B cell (primary cell): ENCODE measurements at places on chromosomes 6 and 20. TPM values are rescaled to one million over a fixed set of nuclear protein-coding genes. Genes with fewer than 3 reads are reported as not detected.
A peak's percentile ranks its signal among the peaks of the same experiment; 100 is the strongest.

DNA sequence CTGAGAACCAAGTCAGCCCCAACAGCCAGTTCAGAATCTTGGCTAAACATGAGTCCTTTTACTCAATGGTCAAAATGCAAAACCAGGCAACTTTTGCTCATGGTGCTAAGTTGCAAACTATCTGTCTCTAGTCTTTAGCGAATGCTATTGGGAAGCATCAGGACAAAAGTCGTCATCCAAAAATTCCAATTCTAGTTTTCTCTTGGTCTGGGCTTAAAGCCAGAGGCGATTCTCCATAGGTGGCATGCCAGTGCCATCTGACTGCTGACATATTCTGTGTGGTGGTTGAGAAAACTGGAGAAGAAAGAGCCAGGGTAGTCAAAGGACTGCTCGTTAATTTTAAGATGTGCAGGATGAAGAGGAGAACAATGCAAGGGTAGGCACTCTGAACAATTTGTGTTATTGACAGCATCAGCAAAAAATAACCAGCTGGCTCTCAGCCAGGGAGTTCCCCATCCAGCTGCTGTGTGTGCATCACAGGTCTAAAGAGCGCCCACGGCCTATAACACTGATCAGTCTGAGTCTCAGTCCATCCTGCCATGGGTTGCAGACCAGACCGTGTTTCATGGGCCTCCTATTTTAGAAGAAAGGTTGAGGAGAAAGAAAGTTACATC is 313.6 kb downstream of the ALDH8A1 start:
- no peak overlapping the region for H3K27ac ChIP-seq
- peaks cover 14% of the 10 kb centered on the region for H3K4me1 ChIP-seq
- H3K27me3 ChIP-seq, result no peaks in the 10 kb centered on the region
- no peak overlapping the region for H3K4me3 ChIP-seq
- peak; percentile 51 for DNase-seq

DNA sequence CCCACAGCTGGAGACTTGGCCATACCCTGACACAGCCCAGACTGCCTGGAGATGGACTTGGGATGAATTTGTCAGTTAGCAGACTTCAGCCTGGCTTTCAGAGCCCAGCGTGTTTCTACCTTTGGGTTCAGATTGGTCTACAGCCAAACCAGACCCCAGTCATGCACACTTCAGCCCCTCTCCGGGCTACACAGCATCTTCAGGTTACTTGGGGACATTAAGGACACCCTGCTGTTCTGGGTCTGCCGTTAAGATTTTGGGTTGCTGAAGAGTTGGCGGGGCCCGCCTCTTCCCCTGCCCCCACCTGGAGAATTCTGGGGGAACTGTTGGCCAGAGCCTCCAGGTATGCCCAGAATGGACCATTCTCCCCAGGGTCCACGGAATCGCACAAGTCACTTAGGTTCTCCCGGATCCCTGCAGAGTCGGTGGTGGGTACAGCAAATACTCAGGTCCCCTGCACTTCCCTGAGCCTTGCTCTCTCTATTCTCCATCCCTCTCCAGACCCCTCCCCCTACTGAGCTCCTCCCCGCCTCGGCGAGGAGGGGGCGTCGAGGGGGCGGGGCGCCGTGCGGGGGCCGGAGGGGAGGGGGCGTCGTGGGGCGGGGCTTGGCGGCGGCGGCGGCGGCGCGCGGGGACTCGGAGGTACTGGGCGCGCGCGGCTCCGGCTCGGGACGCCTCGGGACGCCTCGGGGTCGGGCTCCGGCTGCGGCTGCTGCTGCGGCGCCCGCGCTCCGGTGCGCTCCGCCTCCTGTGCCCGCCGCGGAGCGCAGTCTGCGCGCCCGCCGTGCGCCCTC is at the start of gene PTK7:
PTK7 (plus strand) TSS at position 645 of the 794 bp plus-strand sequence. CDS start 175 bp downstream, outside the sequence.
- peaks cover 17% of the 10 kb centered on the region for H3K27me3 ChIP-seq
- DNase-seq, result no peak
- H3K36me3 ChIP-seq, result peaks cover 3% of the 10 kb centered on the region
- H3K4me3 ChIP-seq, result peak within 1 kb of the TSS; percentile 52

Gene LY6G5B
- 25.2 and 28.4 TPM in 2 replicates for polyA plus RNA-seq

- DNase-seq, result no peak
- H3K27ac ChIP-seq, result no peak within 1 kb of the TSS
- H3K36me3 ChIP-seq, result no peaks in the 10 kb centered on the region
- H3K4me1 ChIP-seq, result no peaks in the 10 kb centered on the region
- no peak within 1 kb of the TSS for H3K4me3 ChIP-seq
Observed at GRCh38 chr6:29414588-29414987, at the start of gene OR12D1. Gene OR12D1, plus strand, starts transcription at chr6:29414928.

GRCh38 chr6:14286144-14286543 is 168.6 kb downstream of the CD83 start:
- no peaks in the 10 kb centered on the region for H3K36me3 ChIP-seq
- no peak overlapping the region for H3K27ac ChIP-seq
- peaks cover 12% of the 10 kb centered on the region for H3K4me1 ChIP-seq
- no peak for DNase-seq

DNA sequence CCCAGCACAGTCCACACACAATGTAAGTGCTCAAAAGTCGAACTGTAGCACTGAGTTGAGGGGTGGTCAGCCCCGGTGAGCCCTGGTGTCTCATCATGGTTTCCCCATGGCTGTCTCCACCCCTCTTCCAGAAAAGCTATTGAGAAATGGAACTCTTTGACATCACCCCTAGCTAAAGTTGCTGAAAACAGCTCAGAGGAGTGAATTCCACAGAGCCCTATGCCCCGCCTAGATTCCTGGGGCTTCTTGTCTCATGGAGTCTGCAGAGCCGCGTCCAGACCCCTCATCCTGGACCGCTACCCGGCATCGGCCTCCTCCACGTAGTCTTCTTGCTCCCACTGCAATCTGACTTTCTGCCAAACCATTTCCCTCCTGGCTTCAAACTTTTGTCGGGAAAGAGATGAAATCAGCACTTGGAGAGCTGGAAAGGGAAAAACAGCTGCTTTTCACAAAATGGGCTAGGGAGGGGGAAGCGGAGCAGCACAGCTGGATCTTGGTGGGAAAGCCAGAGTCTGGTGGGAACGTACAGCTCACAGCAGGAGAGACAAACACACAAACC is 132.2 kb downstream of the SNX5 start:
- no peak overlapping the region for H3K4me3 ChIP-seq
- no peak for DNase-seq
- no peak overlapping the region for H3K27ac ChIP-seq
- no peaks in the 10 kb centered on the region for H3K27me3 ChIP-seq
- no peaks in the 10 kb centered on the region for H3K36me3 ChIP-seq

GRCh38 chr6:19713411-19713810 is 123.8 kb upstream of the ID4 start:
- no peaks in the 10 kb centered on the region for H3K27me3 ChIP-seq
- no peak overlapping the region for H3K4me3 ChIP-seq
- no peaks in the 10 kb centered on the region for H3K4me1 ChIP-seq
- no peak for DNase-seq

- H3K36me3 ChIP-seq, result peaks cover 1% of the 10 kb centered on the region
- no peak for DNase-seq
- peaks cover 7% of the 10 kb centered on the region for H3K4me1 ChIP-seq
- H3K27me3 ChIP-seq, result no peaks in the 10 kb centered on the region
Observed at GRCh38 chr6:90167514-90168379, 128.9 kb downstream of the BACH2 start.

Gene BAG2
- 1.5 and 2.2 TPM in 2 replicates for polyA plus RNA-seq

- no peaks in the 10 kb centered on the region for H3K4me1 ChIP-seq
- H3K27me3 ChIP-seq, result no peaks in the 10 kb centered on the region
Observed at GRCh38 chr20:41861772-41862422, 243.7 kb upstream of the CHD6 start.

Gene TFAP2D
- polyA plus RNA-seq, result not detected in 2 replicates

GRCh38 chr20:47868744-47869143 is 83.5 kb upstream of the SULF2 start:
- no peak overlapping the region for H3K4me3 ChIP-seq
- no peaks in the 10 kb centered on the region for H3K36me3 ChIP-seq
- no peaks in the 10 kb centered on the region for H3K4me1 ChIP-seq
- H3K27ac ChIP-seq, result no peak overlapping the region

DNA sequence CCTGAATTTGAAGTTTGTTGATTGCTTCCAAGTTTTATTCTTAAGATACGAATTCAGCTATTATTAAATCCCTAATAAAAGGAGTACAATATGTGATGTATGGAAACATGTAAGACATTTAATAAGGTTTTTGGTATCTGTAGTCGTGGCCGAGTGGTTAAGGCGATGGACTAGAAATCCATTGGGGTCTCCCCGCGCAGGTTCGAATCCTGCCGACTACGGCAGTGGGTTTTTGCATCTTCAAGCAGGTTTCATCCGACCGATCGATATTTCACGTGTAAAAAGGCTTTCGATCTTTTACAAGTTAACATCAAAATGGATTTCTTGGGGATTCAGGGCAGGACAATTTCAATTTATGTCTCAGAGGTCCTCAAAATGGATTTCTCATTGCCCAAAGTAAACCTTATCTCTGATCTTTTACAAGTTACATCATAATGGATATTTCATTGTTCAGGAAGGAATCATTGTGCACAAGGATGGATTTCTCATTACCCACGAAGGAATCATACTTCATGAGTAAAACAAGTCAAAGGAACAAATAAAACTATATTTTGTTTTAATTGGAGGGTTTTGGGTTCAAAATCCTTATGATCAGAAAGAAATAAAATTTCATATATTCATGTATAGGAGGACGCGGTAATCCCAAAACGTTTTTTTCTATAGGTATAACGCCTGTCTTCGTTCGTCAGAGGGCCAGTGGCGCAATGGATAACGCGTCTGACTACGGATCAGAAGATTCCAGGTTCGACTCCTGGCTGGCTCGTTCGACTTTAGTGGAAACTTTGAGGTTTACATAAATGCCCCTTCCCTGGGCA is 37.3 kb upstream of the BTN3A2 start:
- no peak overlapping the region for H3K4me3 ChIP-seq
- no peaks in the 10 kb centered on the region for H3K36me3 ChIP-seq
- peak; percentile 59 for DNase-seq
- H3K4me1 ChIP-seq, result peaks cover 27% of the 10 kb centered on the region

GRCh38 chr6:10962673-10963072 is 75.8 kb downstream of the SYCP2L start:
- H3K27me3 ChIP-seq, result no peaks in the 10 kb centered on the region
- no peaks in the 10 kb centered on the region for H3K4me1 ChIP-seq
- no peak for DNase-seq
- no peaks in the 10 kb centered on the region for H3K36me3 ChIP-seq
- H3K27ac ChIP-seq, result no peak overlapping the region
- H3K4me3 ChIP-seq, result no peak overlapping the region

DNA sequence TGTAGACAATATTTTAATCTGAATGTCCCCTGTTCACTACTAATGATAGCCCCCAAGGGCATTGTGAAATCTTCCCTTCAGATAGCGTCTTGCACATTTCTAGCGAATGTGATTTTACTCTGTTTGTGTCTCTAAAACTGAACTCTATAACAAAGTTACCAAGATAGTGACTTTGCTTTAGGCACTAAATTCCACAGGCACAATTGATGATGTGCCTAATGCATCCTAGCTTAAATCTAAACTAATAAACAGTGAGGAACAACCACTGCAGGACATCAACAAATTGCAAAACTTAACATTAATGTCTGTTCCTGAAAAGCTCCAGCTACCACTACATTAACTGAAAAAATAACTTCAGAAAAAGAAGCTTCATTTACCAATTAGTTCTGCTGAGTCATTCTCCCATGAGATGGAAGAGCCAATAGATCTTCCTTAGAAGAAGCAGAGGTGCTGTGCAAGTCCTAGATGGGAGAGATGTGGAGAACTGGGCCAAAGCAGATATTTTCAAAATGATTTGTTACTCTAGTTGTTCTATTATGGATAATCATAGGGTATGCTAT is 1065.0 kb downstream of the EPHA7 start:
- H3K4me3 ChIP-seq, result no peak overlapping the region
- no peak for DNase-seq
- no peaks in the 10 kb centered on the region for H3K36me3 ChIP-seq
- no peaks in the 10 kb centered on the region for H3K4me1 ChIP-seq
- H3K27me3 ChIP-seq, result no peaks in the 10 kb centered on the region
- H3K27ac ChIP-seq, result no peak overlapping the region

- DNase-seq, result no peak
- no peaks in the 10 kb centered on the region for H3K4me1 ChIP-seq
- no peaks in the 10 kb centered on the region for H3K27me3 ChIP-seq
- no peak overlapping the region for H3K27ac ChIP-seq
Observed at GRCh38 chr20:11186301-11187008, 512.7 kb upstream of the JAG1 start.

- peak overlapping the region; percentile 55 for H3K4me3 ChIP-seq
- H3K4me1 ChIP-seq, result peaks cover 24% of the 10 kb centered on the region
- DNase-seq, result peak; percentile 20
Observed at GRCh38 chr6:1316489-1316971, 4.6 kb downstream of the FOXQ1 start.

DNA sequence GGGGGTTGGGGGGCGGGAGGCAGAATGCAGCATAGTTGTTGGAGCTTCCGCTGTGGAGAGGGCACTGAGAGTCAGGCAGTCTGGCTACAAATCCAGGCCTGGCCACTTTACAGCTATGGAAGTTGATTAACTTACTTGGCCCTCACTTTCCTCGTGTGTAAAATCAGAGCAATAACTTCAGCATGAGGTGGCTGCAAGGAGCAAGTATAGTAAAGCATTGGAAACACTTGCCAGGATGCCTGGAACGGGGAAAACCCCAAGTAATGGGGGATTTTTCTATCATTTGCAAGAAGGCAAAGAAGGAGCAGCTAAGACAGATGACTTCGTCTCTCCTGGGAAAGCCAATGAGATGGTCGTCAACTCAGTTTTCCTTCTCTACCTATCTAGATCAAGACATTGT is 35.8 kb downstream of the AGPAT4 start:
- no peak for DNase-seq
- H3K27me3 ChIP-seq, result no peaks in the 10 kb centered on the region
- H3K36me3 ChIP-seq, result no peaks in the 10 kb centered on the region
- H3K4me1 ChIP-seq, result no peaks in the 10 kb centered on the region
- no peak overlapping the region for H3K4me3 ChIP-seq

DNA sequence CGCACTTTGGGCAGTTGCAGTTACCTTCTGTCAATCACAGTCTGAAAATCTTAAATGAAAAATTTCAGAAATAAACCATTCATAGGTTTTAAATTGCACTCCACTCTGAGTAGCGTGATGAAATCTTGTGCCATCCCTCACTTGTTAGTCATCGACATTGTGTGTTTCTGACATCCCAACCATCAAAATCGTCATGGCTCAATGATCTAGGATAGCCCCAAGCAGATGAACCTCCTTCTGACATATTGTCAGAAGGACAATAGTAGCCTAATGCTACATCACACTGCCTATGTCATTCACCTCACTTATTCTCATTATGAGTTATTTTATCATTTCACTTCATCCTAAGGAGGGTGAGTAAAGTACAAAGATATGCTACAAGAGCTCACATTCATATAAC is 284.8 kb downstream of the PTPRK start:
- H3K4me1 ChIP-seq, result peaks cover 7% of the 10 kb centered on the region
- no peak overlapping the region for H3K4me3 ChIP-seq
- H3K27ac ChIP-seq, result no peak overlapping the region
- H3K36me3 ChIP-seq, result peaks cover 9% of the 10 kb centered on the region
- DNase-seq, result no peak

DNA sequence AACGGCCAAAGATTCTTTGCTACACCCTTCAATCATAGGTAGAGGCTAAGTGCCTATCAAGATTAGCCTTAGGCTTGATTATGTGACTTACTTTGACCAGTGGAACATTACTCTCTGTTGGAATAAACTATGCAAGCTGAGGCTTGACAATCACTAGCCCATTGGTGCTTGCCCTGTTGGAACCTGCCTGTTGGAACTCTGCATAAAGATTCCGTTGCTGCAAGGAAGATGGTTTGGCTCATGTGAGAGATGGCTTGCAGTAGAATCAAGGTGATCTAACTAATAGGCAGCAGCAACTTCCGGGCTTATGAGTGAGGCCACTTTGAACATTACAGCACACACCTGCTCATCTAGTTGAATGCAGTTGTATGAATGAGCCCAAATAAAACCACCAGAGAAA is 227.7 kb upstream of the TSHZ2 start:
- no peaks in the 10 kb centered on the region for H3K36me3 ChIP-seq
- H3K27me3 ChIP-seq, result no peaks in the 10 kb centered on the region
- no peak overlapping the region for H3K4me3 ChIP-seq
- H3K27ac ChIP-seq, result no peak overlapping the region
- no peaks in the 10 kb centered on the region for H3K4me1 ChIP-seq
